ENCODE measurements at places on chromosomes 5 and 9. TPM values are rescaled to one million over a fixed set of nuclear protein-coding genes. Genes with fewer than 3 reads are reported as not detected.

The SURF1 gene
- 11.1 TPM for total RNA-seq

The IFNK gene
- not detected for total RNA-seq

The TJP2 gene
- total RNA-seq = 4.5 TPM

The SLCO6A1 gene
- 0.94 TPM for total RNA-seq

The FBN2 gene
- total RNA-seq = 8.6 TPM

GRCh38 chr9:89498852-89499480 is 1.1 kb upstream of the SEMA4D start:
- DNase-seq = no peak

GRCh38 chr5:20113031-20113715 is 125.2 kb upstream of the CDH18 start:
- DNase-seq = no peak

DNA sequence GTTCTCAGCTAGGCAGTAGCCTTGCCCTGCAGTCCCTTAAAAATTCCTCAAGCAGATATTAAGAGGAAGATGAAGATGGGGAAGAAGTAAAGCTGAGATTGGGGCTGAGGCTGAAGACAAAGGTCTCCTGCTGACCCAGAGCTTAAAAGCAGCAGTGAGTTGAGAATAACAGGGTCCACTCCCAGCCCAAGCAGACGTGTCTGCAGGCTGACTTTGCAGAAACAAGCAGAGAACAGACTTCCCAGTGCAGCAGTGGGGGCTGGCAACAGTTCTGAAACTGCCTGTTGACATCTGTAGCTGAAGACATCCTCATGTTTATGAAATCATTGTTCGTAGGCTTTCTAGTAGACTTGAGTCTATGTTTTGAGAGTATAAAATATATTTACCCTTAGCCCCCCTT is 1.1 kb downstream of the CTXN3 start:
- DNase-seq = no peak

GRCh38 chr9:137484551-137485315 is 25.6 kb upstream of the NSMF start:
- DNase-seq = no peak

DNA sequence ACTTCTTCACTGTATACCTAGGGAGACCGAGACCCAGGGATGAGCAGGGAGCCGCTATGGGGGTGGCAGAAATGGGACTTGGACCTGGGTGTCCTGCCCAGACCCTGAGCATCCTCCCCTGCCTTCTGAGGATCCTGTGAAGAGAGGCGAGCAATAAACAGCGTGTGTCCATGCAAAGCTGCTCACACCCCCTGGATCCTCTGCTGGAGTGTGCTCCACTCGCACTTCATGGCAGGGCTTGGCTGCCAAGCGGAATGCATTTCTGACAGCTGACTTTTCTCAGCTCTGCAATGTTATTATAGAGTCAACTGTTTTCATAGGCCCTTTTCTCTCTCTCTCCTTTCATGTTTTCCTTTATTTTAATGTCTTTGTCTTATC is 31.0 kb upstream of the ALDH1B1 start:
- DNase-seq = no peak

- no peak for DNase-seq
Measured at GRCh38 chr5:142316051-142316450, 8.8 kb downstream of the SPRY4 start.

Data from occipital lobe (tissue), 3 donors.